Pancreas (tissue), 10 donors: ENCODE measurements at places on chromosomes 7 and 10.

DNA sequence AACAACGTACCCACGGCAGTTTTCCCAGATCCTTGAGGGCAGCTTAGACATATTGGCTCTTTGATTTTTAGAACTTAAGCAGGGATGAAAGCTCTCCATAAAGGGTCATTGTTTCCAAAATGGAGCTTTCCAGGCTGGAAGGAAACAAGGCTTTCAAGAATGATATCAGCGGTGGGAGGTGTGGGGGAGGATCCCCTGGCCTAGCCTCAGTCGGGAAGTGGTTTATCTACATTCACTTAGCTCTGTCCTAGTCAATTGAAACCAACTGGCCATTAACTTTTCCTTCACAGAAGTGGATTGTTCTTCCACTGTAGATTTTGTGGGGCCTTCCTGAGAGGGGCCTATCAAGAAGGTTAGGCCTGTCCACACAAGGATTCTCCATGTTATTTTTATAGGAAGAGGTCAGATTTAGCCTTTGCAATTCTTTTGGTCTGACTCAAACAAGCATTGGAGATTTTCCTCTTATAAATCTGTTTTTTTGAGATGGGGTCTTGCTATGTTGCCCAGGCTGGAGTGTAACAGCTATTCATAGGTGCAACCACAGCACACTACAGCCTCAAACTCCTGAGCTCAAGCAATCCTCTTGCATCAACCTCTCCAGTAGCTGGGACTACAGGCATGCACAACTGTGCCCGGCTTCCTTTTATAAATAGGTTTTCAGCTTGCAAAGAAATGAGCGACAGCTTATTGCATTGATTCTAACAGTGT, 343.5 kb downstream of the LRMDA start:
- DNase-seq = no peak

DNA sequence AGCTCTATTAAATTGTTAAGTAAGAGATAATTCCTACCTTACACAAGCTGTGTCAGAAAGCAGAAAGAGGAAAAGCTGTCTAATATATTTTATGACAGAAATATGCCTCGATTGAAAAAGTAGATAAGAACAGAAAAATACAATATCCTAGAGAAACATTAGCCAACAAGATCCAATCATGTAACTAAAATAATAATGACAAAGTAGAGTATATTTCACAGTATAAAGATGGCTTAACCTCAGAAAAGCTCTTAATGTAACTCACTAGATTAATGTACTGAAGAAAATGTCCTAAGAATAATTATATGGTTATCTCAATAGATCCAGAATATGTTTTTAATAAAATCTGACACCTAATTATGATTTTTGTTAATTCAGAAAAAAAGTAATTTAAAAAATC, 89.8 kb upstream of the HABP2 start:
- no peak for DNase-seq

- no peak for DNase-seq
Measured at GRCh38 chr7:105815576-105815975, 60.8 kb downstream of the ATXN7L1 start.

GRCh38 chr7:73900286-73900685, 39.3 kb downstream of the TMEM270 start:
- no peak for DNase-seq

DNA sequence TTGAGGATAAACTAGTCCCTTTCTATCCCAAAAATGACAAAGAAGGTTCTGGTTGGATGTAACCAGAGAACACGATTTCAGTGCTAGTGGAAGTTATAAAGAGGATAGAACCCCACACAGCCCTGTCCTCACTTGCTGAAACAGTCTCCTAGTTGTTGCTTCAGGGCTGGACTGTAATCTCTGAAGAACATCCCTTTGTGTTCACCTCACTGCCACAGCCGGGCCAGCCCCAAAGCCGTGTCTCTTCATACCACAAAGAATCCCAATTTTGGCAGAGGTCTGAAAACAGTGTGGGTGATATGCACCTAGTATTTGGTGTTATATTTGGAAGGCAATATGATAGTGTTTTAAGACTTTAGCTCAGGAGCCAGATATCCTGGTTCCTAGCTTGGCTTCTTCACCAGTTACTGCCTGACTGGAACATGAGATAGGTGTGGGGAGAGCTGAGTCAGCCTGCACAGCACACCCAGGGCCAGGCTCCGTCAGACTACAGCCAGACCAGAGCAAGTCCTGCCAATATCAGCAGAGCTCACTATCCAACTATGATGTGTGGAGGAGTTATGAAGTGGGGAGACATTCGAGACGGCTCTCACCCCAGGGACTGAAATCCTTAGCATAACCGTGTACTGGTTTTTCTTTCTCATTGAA, 21.2 kb downstream of the CYP3A4 start:
- DNase-seq = no peak

GRCh38 chr10:79932841-79933379, 16.0 kb downstream of the SFTPD start:
- no peak for DNase-seq

- DNase-seq = no peak
Measured at GRCh38 chr10:33520223-33520622, 185.8 kb upstream of the NRP1 start.

- DNase-seq = no peak
Measured at GRCh38 chr7:108329514-108329913, 126.7 kb downstream of the NRCAM start.

DNA sequence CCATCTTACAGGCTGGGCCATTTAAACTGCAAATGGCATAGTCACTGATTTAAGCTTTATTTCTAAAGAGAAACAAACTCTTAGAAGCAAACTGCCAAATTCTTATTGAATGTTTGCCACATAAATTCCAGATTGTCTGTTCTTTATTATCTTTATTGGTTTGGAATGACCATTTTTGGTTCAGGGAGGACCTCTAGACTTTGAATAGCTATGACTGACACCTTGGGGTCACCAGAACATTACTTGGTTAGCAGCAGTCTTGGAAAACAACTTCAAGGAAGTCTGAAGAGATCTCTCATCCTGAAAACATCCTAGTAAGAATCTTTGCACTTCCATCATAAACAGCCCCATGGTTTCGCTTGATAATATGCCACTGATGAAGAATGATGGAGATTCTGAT, 197.1 kb downstream of the SUGCT start:
- DNase-seq = no peak

GRCh38 chr10:7297094-7297493, 113.7 kb downstream of the SFMBT2 start:
- no peak for DNase-seq

- no peak for DNase-seq
Measured at GRCh38 chr7:26525398-26526264, 234.0 kb downstream of the SNX10 start.

DNA sequence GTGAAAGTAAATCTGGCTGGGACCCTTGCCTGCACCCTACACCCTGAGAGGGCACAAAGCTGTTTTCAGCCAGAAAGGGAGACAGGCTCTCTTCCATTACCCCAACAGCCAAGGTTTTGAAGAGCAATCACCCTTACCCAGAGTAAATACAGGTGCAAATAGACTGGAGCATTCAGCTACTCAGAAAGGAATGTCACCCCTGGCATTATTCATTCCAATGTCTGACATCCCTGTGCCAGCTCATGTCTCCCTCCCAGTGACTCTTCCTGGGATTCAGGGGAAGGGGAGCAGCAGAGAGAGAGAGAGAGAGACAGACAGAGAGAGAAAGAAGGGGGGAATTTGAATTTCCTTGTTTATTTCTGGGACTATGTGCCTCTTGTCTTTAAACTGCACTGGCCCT, 611.8 kb downstream of the SORCS3 start:
- no peak for DNase-seq

DNA sequence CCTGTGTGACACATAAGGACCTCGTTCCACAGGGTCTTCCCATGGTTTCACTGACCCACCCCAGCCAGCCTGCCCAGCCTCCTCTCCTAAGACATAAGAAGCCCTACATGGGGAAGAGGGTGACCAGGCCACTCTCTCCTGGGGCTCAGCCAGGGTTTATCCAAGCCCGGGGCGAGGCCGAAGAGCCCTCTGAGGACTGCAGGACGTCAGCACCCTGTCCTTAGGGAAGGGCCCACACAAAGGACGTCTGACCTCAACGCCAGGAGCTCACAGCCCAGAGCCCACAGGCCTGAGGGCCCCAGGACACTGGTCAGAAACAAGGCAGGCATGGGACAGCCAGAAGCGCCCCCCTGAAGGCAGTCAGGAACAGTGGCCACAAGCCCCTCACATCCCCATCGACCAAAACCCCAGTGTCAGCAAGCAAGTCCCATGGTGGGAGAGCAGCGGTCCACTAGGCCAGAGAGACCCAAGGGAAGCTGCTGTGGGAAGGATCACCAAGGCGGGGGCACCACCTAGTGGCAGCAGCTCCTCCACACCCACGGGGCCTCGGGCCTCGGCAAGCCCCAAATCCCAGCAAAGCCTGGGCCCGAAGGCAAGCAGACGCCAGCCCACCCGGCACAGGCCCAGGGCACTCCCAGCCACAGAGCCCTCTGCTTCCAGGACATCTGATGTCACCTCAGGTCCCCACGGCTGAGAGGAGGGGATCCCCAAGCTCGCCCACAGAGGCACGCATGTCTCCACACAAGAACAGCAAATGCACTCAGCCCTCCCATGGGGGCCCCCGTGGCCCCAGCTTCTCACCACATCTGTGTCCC, 23.4 kb downstream of the MAD1L1 start:
- DNase-seq = peak; percentile 47

- no peak for DNase-seq
Measured at GRCh38 chr10:131487822-131488221, 176.3 kb upstream of the TCERG1L start.

GRCh38 chr7:8702807-8703206, 269.4 kb downstream of the NXPH1 start:
- no peak for DNase-seq

DNA sequence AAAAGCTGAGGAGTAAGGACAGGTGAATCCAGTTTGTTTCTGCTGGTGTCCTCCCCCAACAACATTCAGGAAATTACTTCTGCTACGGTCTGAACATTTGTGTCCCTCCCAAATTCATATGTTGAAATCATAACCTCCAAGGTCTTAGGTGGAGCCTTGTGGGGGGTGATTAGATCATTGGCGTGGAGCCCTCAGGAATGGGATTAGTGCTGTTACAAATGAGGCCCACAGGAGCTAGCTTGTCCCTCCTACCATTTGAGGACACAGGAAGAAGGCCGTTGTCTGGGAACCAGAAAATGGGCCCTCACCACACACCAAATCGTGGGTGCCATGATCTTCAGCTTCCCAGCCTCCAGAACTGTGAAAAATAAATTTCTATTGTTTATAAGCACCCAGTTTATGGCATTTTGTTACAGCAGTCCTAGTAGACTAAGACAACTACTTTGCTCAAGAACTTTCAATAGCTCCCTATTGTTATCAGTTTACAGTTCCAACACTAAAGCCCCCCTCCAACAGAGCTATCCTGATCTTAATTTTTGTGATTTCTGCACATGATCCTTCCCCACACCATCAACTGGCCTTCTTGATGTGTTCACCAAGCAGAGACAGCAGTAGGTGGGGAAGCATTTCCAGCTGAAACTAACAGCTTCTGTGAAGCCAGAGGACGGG, 2.1 kb upstream of the LRMDA start:
- DNase-seq = no peak

GRCh38 chr10:122207596-122207995, 63.5 kb upstream of the BTBD16 start:
- no peak for DNase-seq

GRCh38 chr7:114418117-114418516, 3.5 kb downstream of the FOXP2 start:
- DNase-seq = no peak

DNA sequence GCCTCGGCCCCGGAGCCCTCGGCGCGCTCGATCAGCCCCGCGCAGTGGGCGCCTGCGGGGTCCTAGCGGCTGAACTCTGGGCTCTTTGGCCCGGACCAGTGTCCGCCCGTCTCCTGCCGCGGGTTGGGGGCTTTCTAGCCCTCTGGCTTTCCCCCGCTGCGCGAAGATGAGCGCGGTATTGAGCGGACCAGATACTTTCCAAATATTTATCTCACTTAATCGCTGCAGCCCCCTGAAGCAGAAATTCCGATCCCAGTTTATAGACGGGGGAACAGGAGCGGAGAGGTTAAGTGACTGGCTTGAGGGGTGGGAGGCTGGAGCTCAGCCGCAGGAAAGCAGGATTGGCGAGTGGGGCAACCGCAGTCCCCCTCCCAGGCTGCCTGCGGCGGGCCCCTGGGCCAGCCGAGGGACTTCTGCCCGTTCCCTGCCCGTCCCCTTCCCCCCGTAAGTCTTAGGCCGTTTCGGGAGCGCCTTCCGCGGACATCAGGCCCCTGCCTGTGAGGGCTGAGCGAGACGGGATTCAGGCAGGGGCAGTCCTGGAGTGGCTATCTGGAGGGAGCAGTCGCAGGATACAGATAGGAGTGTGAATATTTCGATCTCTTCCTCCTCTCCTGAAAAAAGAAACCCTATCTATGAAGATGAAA, 565 bp downstream of the STRIP2 start:
- DNase-seq = peak; percentile 58

DNA sequence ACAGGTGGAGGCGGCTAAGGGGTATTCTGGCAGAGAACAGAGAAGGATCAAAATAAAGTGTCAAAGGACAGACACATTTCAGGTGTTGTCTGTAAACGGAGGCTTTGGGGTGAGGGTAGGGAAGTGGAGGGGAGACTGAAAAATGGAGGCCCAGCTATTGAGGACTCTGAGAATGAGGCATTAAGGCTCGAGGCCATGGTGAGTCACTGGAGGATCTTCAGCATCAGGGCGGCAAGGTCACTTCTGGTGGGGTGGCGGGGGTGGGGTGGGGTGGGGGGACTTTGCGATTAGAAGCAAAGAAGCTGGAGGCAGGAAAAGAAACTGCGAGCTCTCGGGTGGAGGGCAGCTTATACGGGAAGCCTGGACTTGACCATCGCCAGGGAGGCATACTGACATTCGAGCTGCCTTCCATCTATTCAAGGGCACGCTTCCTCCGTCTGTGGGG, 58.4 kb upstream of the PCGF5 start:
- no peak for DNase-seq

DNA sequence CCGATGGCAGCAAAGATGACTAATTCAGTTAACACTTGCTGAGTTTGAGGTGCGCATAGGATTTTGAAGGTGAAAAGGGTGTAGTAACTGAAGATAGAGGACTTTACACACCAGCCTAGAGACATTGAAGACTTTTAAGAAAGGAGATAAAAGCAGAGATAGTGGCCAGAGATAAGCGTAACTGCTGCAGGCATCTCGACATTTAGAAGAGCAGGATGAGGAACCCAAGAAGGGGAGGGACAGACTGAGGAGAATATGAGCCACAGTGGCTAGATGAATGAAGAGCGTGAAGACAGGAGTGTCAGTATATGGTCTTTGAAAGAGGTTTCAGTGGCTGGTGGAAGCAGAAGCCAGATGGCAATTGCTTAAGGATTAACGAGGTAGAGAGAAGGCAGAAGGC, 71.6 kb downstream of the CELF2 start:
- DNase-seq = no peak
